Central memory CD4-positive, alpha-beta T cell (primary cell): ENCODE measurements at places on chromosomes 1 and 21.

DNA sequence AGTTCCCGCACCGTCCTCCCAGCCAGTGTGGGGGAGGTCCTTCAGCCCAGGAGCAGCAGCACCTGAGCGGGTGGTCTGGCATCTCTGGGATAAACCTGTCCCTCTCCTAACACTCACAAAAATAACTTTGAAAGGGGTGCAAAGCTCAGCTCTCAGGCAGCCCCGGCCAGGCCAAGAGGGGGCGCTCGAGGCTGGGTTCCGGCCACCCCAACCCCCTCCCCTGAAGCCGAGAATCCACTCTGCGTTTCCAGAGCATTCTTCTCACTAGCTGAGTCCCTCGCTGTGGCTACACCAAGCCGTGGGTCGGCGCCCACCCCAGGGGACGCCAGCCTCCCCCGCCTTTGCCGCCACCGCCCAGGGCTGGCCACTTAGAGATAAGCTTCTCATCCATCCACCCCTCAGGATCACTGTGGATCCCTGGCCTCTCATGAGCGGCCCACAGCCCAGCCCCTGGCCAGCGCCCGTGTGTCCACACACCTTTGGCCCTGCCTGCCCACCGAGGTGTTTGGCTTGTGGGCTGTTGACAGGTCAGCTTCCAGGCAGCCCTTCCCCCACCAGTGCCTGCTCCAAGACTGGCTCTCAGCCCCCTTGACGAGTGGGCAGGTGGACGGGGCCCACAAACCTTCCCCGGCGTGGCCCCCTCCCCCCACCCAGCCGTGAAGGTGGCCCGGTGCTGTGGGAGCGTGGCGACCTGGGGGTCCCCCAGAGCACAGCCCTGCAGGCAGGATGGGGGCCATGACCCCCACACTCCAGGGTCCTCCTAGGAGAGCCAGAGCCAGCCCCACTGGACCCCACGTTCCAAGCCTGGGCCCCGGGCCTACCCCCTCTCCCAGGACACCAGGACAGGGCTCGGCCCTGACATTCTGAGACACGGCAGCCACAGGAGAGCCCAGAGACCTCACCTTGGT, 1.9 kb downstream of the FTCD start:
- peak; percentile 15 for DNase-seq

DNA sequence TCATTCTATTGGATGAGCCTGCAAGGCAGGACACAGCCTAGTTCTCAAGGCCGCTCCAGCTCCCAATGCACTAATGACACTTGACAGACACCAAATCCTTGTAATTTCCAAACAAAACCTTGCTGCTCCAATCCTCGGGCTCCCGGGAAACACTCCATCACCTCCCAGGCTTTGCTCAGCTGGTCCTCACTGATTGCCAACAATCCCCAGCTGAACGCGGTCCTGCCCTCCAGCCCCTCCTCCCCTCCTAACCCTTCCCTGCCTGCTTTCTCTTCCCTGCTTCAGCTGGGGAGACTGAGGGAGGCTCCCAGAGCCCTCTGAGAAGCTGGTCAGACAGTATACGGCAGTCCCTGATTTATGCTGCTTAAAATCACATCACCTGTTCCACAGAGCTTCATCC, 114.4 kb upstream of the TNR start:
- no peak for DNase-seq

- DNase-seq: no peak
Measured at GRCh38 chr1:12296623-12297022, 66.8 kb downstream of the VPS13D start.

- no peak for DNase-seq
Measured at GRCh38 chr1:232329103-232329813, 300.7 kb downstream of the SIPA1L2 start.

DNA sequence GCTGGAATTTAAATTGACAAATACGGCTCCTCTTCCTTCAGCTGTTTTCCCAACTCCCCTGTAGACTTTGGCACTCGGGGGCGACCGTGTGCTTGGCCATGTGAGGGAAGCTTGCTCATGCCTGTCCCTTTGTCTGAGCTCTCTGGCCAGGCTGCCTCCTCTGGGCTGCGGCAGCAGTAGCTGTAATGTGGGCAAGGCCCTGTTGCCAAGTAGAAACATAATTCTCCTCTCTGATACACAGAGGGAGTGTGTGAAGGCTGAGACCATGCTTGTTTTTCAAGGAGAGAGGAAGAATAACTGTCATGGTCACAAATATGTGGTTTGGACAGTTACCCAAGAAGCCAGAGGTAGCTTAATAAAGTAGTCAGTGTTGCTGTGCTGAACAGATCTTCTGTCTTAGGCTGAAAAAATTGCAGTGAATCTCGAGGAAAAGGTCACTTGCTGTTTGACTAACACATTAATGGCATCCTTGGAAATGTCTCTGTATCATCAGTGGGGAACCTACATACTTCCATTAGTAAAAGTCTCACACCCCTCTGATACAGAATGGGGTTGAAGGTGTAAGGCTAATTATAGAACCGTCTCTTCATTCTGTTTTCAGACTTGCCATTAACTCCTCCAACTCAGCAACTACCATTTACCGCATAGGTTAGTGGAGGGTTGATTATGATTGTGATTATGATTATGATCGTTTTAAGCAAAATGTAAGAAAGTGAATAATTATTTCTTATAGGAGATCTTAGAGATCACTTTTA, 94.6 kb downstream of the TGFB2 start:
- DNase-seq: no peak

DNA sequence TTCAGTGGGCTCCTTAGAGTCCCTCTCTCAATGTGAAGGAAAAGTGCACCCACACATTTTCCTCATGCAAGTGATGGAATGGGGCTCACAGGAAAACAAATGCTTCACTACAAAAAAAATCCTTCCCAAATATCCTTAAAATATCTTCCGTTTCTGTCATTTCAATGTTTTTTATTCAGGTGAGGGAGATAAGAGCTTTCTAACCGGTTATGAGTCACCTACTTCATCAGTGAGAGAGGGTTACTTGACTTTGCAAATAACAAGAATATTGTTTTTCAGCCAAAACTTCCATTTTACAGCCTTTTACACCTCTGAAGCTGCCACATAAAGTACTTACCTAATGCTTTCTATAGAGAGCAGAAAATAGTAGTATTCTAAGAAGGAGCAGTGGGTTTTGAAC, 98.3 kb upstream of the CD55 start:
- DNase-seq: no peak
